Testis (tissue), 5 donors: ENCODE measurements at places on chromosomes 6 and 20. TPM values are rescaled to one million over a fixed set of nuclear protein-coding genes. Genes with fewer than 3 reads are reported as not detected.

DNA sequence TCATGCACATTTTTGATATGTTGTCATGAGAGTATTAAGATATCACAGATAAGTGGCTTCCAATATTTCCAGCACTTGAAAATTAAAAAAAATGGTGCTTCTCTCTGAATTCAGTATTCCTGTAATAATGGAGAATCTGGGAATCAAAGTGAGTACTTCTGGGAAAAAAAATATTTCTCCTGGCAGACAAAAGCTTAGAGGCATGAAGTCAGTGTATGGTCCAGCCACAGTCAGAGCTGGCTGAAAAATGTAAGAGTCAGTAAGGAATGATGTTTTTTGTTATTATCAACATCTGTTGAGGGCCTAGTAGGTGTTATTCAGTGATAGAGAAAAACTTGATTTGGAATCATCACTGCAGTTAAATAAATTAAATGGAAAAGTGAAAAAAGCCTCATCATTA is 3.2 kb upstream of the RFPL4B start:
- no peak for DNase-seq
- H3K27me3 ChIP-seq: no peaks in the 10 kb centered on the region
- no peaks in the 10 kb centered on the region for H3K4me1 ChIP-seq
- no peak overlapping the region for H3K4me3 ChIP-seq

- H3K27ac ChIP-seq: no peak overlapping the region
- H3K4me3 ChIP-seq: no peak overlapping the region
- H3K36me3 ChIP-seq: no peaks in the 10 kb centered on the region
- no peaks in the 10 kb centered on the region for H3K4me1 ChIP-seq
- no peak for DNase-seq
Measured at GRCh38 chr20:19003366-19004336, 190.1 kb downstream of the SCP2D1 start.

DNA sequence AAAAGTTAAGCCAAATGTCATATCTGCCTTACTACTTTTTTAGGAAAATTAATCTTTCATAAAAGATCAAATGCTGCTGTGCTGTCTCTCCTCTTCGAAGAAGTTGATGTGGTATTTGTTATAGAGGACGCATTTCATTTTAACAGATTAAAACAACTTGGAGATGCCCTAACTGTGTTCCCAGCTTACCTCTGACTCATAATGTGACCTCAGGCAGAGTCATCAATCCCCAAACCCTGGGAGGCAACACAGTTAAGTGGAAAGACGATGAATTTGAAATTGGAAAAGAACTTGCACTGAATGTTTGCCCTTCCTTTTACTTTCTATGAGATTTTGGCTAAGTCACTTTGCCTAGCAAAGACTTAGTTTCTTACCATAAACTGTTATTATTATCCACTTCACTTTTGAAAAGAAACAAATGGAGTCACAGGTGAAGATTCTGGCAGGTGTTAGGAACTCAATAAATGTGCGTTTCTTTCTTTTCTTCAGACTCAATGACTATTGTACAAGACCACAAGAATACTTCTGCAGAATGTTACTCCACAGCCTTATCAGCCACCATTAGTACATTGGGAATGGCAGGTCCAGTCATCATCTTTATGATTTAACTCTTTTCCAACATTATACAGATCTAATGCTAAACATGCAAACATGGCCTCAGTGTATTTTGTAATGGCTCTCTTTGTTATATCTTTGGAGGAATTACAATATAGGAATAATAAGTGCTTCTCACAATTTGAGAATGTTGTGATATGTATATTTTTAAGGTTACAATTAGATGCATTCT is 102.6 kb downstream of the COL21A1 start:
- H3K27ac ChIP-seq: no peak overlapping the region
- H3K4me3 ChIP-seq: no peak overlapping the region
- no peak for DNase-seq
- H3K4me1 ChIP-seq: no peaks in the 10 kb centered on the region
- H3K36me3 ChIP-seq: no peaks in the 10 kb centered on the region

DNA sequence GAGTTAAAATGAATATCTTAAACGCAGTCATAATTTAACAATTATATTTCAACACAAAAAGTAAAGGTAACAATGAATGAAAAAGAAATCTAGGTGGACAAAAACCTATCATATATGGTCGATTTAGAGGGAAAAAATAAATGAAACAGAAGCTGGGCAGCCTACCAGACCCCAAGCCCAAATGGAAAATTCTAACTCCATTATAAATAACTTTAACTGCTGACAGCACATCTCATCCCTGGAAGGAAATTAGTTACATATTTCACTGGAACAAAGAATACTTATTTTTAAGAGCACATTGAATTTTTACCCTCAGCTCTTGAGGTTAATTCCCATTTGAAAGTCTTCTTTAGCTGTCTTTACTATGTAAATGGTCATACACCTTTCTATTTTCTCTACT is 39.1 kb downstream of the COL12A1 start:
- no peak overlapping the region for H3K27ac ChIP-seq
- no peaks in the 10 kb centered on the region for H3K36me3 ChIP-seq
- no peak overlapping the region for H3K4me3 ChIP-seq
- no peaks in the 10 kb centered on the region for H3K27me3 ChIP-seq
- no peak for DNase-seq

- no peak overlapping the region for H3K27ac ChIP-seq
- no peaks in the 10 kb centered on the region for H3K4me1 ChIP-seq
- no peak for DNase-seq
- H3K36me3 ChIP-seq: no peaks in the 10 kb centered on the region
Measured at GRCh38 chr6:41344876-41345275, 9.5 kb downstream of the NCR2 start.

- H3K4me1 ChIP-seq: peaks cover 13% of the 10 kb centered on the region
- H3K36me3 ChIP-seq: no peaks in the 10 kb centered on the region
- no peaks in the 10 kb centered on the region for H3K27me3 ChIP-seq
- no peak overlapping the region for H3K27ac ChIP-seq
- no peak for DNase-seq
Measured at GRCh38 chr20:41222296-41222695, 85.0 kb downstream of the PLCG1 start.

DNA sequence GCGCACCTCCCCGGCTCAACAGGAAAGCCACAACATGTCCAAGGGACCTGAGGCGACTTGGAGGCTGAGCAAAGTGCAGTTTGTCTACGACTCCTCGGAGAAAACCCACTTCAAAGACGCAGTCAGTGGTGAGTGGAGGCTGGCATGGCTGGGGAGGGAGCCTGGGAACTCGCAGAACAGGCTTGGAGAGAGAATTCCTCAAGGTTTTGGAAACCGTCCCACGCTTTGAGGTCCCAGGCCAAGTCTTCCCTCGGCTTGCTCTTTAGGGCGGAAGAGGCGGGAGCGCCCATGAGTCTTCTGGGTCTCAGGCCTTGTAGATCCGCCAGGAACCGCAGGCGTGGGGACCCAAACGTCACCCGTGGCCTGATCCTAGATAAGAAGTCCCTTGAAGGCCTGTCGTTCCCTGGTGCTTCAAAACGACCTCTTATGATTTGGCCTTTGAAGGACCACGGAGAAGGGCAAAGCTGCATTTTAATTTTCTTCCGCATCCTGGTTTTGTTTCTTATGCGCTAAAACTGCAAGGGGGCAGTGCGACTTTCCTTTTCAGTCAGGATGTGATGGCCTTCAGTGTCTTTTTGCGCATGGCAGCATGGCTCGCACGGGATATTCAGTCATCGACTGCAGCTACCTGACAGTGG is 2.0 kb downstream of the LAMP5 start:
- no peaks in the 10 kb centered on the region for H3K27me3 ChIP-seq
- H3K27ac ChIP-seq: no peak overlapping the region
- no peak overlapping the region for H3K4me3 ChIP-seq
- H3K4me1 ChIP-seq: peaks cover 12% of the 10 kb centered on the region
- no peaks in the 10 kb centered on the region for H3K36me3 ChIP-seq

GRCh38 chr6:169970306-169970988 is 219.0 kb downstream of the ERMARD start:
- DNase-seq: no peak
- H3K4me3 ChIP-seq: no peak overlapping the region
- H3K27me3 ChIP-seq: no peaks in the 10 kb centered on the region
- no peak overlapping the region for H3K27ac ChIP-seq

DNA sequence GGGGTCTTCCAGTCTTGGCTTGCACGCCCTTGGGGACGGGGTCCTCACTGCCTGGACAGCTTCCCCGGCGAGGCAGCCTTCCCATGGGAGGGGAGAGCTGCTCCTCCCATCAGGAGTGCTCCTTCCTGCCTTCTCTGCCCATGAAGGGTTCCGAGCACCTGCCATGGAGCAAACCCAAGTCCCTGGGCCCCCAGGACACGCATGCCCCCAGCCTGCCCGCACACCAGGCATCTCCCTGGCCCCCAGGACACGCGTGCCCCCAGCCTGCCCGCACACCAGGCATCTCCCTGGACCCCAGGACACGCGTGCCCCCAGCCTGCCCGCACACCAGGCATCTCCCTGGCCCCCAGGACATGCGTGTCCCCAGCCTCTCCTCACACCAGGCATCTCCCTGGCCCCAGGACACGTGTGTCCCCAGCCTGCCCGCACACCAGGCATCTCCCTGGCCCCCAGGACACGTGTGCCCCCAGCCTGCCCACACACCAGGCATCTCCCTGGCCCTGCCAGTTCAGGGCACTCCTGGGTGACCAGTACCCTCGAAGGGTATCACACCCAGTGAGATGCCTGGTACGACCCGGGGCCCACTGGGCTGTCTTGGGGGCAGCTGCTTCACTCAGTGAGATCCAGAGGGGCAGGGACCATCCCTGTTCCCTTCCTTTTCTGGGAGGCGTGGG is 21.7 kb downstream of the COL20A1 start:
- H3K4me1 ChIP-seq: peaks cover 17% of the 10 kb centered on the region
- no peak overlapping the region for H3K27ac ChIP-seq
- no peaks in the 10 kb centered on the region for H3K27me3 ChIP-seq
- H3K36me3 ChIP-seq: no peaks in the 10 kb centered on the region
- no peak for DNase-seq

- peak overlapping the region; percentile 67 for H3K27ac ChIP-seq
- DNase-seq: peak; percentile 73
- H3K27me3 ChIP-seq: no peaks in the 10 kb centered on the region
- peaks cover 5% of the 10 kb centered on the region for H3K4me1 ChIP-seq
- peak overlapping the region; percentile 59 for H3K4me3 ChIP-seq
- no peaks in the 10 kb centered on the region for H3K36me3 ChIP-seq
Measured at GRCh38 chr6:72182337-72183246, 296.2 kb downstream of the RIMS1 start.

- H3K4me1 ChIP-seq: no peaks in the 10 kb centered on the region
- H3K36me3 ChIP-seq: no peaks in the 10 kb centered on the region
- no peak for DNase-seq
- no peak overlapping the region for H3K27ac ChIP-seq
Measured at GRCh38 chr6:747028-747427, 54.1 kb upstream of the EXOC2 start.

DNA sequence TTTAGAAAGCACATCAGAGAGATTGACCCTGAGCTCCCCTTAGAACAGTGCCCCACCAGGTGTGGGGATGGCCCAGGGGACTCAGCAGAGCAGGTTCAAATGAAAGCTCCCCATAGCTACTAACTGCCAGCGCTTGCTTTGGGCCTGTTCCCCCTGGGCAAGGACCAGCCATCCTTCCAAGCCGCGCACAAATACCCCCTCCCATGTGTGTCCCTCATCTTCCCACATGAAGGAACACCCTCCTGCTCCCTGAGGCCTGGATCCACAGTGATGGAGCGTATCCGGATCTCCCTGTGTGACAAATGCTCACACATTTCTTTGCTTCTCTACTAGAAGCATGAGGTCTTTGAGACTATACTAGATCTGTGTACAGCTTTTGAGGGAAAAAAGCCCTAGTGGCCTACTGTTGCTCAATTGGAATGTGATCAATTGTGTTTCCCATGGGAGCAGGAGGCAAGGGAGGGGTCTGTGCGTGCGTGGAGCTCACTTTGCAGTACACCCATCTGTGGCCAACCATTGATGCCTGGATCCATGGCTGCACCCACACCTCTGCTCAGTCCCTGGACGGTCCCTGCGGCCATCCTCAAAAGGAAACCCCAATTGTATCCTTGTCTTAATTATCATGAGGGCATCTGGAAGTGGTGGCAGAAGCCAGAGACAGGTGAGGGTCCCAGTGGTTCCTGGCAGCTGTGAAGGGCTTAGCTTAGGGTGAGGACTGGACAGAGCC is 1.4 kb upstream of the RAET1G start:
- no peaks in the 10 kb centered on the region for H3K27me3 ChIP-seq
- DNase-seq: no peak

DNA sequence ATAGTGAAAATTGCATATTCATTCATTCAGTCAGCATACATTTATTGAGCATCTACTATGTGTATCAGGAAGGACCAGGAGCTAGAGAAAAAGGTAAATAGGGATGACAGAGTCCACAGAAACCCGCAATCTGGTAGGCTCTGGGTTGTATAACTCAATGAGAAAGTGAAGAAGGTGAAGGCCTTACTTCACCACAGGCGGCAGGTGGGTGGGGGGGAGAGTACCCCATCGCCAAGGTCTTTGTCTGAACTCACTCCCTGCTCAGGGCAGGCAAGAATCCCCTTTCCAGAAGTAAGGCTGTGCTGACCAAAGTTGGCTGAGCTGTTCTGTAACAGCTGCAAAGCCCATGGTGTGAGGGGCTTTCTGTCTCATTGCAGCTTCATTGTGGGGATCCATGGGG is 81.3 kb downstream of the CDH26 start:
- DNase-seq: no peak
- H3K4me1 ChIP-seq: peaks cover 5% of the 10 kb centered on the region
- no peaks in the 10 kb centered on the region for H3K27me3 ChIP-seq
- H3K36me3 ChIP-seq: no peaks in the 10 kb centered on the region
- no peak overlapping the region for H3K27ac ChIP-seq
- H3K4me3 ChIP-seq: no peak overlapping the region

GRCh38 chr6:87588756-87589407 is 905 bp downstream of the RARS2 start:
- H3K4me3 ChIP-seq: peak overlapping the region; percentile 98
- no peak for DNase-seq
- H3K27me3 ChIP-seq: no peaks in the 10 kb centered on the region
- peaks cover 22% of the 10 kb centered on the region for H3K4me1 ChIP-seq
- no peaks in the 10 kb centered on the region for H3K36me3 ChIP-seq
- no peak overlapping the region for H3K27ac ChIP-seq

The NPBWR2 gene
- 0.19 TPM for total RNA-seq

The EYA4 gene
- 10.7 TPM for total RNA-seq

The TRIM10 gene
- 0.25 TPM for total RNA-seq

The CCDC170 gene
- 3.1 TPM for total RNA-seq

The MACROD2 gene
- 20.6 TPM for total RNA-seq

The GSTA1 gene
- 349 TPM for total RNA-seq

The MPC1 gene
- 24.0 TPM for total RNA-seq

The WDR27 gene
- total RNA-seq: 101 TPM
